ENCODE measurements at places on chromosomes 13 and 19.

DNA sequence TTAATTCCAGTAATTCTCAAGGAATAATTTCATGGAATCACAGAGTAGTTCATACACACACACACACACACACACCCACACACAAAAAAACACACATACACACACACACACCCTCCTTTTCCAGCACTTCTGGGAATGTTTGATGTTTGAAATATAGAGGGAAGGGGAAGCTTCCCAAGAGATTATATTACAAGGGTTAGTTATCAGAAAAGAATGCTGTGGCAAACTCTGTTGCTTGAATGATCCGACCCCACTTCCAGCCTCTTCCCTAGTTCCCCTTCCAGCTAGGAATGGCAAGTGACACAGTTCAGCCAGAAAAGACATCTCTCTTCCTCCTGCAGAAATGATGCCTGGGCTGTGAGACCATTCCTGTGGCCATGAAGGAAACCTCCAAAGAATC lies 49.9 kb downstream of the KCTD12 start:
- no peak for DNase-seq

- no peak for DNase-seq
Observed at GRCh38 chr13:43850873-43851272, 28.7 kb downstream of the CCDC122 start.

DNA sequence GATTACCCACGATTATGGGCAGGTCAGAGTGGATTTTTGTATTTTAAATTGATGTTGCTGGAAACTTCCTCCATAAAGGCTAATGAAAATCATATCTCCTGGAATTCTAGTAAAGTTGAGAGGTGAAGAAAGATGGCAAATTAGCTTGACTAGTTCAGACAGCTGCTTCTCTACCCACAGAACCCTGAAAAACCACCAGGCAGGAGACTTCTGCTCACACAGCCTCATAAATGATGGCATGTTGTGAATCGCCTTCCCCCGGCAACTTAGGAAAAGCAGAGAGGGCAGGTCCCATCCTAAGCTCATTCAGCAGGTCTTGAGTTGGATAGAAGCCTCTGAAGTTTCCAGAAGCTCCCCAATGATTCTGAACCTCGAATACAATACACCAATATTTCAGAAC lies 87.6 kb upstream of the SLC7A1 start:
- no peak for DNase-seq

- DNase-seq, result no peak
Observed at GRCh38 chr13:103405297-103405696, 339.1 kb upstream of the SLC10A2 start.

DNA sequence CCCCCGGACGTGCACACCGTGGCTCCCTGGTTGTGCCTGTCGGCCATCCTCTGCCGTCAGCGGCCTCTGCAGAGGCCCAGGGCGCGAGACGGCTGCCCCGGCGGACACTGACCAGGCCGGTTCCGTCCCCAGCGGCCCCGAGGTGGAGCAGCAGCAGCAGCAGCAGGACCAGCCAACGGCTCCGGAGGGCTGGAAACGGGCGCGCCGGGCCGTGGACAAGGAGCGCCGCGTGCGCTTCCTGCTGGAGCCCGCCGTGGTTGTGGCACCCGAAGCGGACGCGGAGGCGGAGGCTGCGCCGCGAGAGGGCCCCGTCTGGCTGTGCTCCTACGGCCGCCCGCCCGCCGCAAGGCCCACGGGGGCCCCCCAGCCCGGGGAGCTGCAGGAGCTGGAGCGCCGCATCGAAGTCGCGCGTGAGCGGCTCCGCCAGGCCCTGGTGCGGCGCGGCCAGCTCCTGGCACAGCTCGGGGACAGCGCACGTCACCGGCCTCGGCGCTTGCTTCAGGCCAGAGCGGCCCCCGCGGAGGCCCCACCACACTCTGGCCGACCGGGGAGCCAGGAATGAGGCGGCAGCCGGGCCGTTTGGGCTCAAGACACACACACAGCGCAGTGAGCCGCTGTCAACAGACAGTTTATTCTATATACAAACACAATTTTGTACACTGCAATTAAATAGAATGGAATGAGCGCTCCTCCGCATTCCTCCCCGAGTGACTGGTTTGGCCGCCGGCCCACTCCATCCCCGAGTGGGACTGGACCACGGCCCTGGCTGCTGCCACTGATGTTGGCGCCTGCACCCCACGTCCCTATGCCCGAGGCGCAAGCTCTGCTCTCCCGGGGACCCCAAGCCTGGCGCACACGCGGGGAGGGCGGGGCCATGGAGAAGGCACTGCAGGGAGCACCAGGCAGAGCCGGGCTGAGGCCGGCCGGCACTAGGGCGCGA lies 9.1 kb downstream of the GRIN3B start:
- DNase-seq, result no peak

DNA sequence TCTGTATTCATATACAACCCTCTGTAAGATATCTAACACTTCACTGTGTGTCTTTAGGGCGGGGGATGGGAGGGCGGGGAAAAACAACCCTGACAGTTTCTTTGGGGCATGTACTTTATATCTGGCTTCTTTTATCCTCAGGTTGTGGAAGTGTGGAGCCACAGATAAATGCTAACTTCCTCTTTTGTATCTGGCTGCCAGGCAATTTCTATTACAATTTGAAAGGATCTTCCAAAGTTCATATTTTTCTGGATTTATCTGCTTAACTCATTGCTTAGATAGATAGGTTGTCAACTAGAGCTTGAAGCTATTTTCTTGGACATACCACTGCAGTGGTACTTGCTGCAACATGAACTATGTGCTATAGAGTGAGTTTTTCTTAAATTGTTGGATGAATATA lies 393.0 kb downstream of the LMO7 start:
- DNase-seq, result no peak

- DNase-seq, result no peak
Observed at GRCh38 chr19:32822916-32823746, 46.4 kb downstream of the SLC7A9 start.

DNA sequence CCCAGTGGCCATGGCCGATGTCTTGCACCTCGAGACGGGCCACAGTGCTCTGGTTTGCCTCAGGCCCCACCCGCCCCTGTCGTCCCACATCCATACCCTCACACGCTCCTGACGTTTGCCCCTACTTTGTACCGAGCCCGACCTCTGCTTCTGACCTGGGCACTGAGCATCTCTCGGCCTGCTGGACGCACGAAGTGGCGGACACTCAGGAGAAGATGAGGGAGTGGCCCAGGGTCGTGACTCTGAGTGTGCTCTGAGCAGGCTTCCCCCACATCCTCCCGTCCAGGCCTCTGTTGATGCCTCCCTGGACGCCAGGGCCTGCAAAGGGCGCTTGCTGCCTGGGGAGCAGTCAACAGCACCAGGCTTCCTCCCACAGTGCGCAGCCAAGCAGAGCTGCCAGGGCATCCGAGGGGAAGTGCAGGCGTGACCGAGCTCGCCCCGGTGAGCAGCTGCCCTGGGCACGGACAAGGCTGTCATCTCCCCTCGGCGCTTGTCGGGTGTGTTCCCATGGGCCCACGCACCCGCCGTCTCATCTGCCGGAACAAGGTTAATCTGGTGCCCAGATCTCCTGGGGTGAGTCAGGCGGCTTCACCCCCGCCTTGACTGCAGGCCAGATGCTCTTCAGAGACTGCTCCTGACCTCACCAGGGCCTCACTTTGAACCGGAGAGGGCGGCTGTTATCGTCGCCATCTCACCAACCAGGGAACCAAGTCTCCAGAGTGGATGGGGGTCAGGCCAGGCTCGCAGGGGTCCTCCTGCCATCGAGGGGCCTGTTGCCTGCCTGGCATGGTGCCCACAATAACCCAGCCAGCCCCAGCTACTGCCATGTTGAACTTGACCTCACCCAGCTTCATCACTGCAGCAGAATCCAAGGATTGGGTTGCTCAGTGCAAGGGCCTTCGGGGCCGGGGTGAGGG lies 27.2 kb downstream of the COMP start:
- DNase-seq, result no peak

- DNase-seq, result peak; percentile 75
Observed at GRCh38 chr13:29362849-29363604, 232.5 kb downstream of the SLC7A1 start.

DNA sequence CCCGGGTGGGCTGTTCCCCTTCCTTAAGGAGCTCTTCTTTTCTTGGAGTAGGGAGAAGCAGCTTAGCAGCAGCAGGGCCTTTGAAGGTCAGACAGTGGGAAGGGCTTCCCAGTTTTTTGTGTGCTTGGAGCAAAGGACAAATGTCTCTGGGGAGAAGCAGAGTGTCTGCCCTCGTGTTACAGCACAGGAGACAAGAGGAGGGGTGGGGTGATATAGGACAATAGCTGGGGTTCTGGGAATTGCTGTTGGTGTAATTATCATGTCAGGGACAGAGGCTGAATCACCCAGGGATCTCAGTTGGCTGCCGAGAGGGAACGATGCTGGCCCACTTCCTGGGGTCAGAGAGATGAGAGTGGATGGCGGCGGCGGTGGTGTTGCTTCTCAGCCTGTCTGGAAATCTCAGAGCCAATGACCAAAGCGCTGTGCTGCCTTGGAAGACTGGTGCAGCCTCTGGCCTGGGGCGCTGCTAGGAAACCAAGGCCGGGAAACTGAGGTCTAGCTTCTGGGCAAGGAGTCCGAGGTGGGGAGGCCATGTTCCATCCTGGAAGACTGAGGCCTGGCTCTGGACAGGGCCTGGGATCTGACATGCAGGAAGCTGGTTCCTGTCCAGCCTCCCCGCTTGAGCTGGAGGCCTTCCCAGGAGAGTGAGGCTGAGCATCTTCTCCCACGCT lies 1.2 kb downstream of the INAFM1 start:
- DNase-seq, result no peak

GRCh38 chr13:112233256-112233655 lies 142.9 kb upstream of the SPACA7 start:
- no peak for DNase-seq

DNA sequence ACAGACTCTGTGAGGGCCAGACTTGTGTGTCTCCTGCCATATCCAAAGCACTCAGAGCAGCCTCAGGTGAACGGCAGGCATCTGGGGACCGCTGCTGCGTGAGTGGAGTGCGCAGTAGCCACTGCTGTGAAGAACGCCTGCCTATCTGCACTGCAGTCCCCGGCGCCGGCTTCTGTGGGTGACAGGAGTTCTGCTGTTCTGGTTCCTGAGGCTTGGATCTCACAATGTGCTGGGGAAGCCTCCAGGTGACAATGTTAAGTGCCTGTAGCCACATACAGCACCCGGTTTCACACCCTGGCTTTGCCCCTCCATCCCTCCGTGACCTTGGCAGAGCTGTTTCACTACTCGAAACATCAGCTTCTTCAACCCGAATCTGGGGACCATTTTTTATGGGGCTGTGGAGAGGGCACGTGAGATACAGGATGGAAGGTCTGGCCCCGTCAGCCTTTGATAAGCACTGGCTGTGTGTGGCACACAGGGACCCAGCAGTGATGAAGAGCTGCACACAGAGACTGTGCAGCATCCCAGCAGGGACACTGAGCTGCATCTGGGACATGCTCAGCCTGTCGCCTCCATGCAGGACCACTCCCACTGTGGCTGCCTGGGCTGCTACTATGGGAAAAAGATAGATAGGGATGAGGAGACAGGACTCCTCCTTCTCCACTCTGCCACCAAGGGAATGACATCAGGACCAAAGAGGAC lies 28.3 kb downstream of the ELAVL1 start:
- no peak for DNase-seq

DNA sequence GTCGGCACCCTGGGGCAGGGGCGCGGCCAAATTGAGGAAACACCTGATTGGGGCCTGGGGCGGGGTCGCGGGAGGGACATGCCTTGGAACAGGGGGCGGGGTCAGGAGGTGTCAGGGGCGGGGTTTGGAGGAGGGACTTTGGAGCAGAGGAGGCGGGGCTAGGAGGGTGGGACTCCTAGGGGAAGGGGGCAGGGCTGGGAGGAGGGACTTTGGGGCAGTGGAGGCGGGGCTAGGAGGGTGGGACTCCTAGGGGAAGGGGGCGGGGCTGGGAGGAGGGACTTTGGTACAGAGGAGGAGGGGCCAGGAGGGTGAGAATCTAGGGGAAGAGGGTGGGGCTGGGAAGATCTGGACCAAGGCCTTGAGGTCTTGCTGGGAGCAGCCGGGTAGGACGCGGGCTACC lies 21.9 kb downstream of the GRIN2D start:
- DNase-seq, result no peak

- no peak for DNase-seq
Observed at GRCh38 chr13:99030326-99030725, 52.5 kb upstream of the DOCK9 start.

DNA sequence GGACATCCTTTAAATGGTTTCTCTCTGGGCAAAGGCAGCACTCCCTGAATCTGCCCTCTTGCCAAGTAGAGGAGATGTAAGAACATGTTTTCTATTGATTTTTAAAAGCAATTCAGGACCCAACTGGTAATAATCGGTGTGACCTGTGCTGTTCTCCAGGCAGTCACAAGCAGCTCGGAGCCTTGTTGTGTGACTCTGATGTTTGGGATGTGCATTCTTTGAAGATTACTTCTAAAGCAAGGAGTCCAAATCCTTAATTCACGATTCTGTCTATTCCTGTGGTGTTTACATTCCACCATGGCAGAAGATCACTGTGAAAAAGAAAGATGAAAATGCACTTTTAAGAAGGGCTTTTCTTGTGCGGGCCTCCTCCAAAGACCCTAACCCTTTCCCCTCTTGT lies 122.3 kb upstream of the ZNF536 start:
- DNase-seq, result no peak

DNA sequence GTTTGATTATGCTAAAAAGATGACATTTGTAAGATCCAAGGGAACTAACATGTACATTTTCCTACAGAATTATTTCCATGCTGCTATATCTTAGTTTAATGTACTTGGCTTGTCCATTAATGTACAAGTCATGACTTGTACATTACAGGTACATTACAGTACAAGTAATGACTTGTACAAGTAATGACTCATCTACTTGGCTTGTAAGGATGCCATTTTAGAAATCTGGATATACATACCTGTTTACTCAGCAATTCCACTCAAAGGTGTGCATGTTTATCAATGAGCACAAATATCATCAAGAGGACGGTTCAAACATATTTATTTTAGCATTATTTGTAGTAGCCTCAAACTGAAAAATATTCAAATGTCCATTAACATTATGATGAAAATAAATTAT lies 87.0 kb upstream of the TRPC4 start:
- DNase-seq, result no peak

DNA sequence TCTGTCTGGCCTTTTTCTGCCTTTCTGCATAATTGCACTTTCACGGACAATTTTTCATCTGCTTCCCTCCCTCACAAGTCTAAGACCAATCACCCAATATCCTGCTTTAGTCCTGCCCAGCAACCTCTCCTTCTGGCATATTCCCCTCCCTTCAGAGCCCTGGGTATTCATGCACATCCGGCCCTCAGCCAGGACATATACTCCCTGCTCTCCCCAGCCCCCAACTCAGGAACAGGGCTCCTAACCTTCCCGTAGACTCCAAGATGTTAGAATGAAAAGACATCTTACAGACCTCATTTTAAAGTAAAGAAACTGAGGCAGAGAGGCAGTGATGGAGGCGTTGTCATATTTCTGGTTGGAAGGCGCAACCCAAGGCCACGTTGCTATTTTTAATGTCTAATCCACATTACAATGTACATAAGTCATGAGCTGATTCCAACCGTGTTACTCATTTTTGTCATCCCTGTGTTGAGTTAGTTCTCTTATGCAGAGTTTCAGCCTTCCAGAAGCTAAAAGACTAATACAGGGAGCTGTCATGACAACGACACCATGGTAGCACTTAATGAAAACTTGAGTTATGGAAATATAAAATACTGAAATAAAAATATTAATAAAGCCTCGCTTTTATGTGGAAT lies 209.2 kb downstream of the TSHZ3 start:
- DNase-seq, result no peak

All from brain (organoid and tissue), 16 donors.